ENCODE measurements at places on chromosomes 13 and 19.

- no peak for DNase-seq
These were observed 38.9 kb downstream of the TEX29 start for GRCh38 chr13:111359237-111359915.

DNA sequence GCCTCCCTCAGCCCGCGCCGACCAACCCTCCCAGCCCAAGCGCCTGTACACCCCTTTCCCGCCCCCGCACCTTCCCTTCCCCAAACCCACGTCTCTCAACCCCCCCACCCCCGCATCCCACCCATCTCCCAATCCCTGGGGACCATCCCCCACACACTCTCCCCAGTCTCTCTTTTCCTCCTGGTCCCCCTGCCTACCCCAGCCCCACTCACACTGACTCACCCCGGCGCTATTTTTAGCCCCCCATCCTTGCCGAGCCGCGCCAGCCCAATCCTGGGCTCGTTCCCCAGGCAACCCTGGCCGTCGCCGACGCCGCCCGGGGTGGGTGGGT is 11.7 kb downstream of the CIC start:
- no peak for DNase-seq

DNA sequence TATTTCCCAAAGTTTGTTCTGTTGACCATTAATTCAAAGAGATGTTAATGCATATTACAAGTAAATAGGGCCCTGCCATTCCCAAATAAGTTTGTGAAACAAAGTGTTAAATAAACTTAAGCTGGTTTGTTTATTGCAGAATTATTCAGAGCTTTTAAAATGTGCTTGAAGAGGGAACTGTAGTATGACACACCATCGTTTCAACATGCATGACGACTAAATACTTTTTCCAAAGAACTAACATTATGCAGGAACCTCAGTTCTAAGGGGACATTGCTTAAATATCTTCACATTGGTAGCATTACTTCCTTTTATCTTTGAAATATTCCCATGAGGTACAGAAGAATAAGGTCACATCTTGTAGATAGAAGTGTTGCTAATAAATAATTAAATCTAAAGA is 14.6 kb downstream of the LHFPL6 start:
- DNase-seq, result no peak

DNA sequence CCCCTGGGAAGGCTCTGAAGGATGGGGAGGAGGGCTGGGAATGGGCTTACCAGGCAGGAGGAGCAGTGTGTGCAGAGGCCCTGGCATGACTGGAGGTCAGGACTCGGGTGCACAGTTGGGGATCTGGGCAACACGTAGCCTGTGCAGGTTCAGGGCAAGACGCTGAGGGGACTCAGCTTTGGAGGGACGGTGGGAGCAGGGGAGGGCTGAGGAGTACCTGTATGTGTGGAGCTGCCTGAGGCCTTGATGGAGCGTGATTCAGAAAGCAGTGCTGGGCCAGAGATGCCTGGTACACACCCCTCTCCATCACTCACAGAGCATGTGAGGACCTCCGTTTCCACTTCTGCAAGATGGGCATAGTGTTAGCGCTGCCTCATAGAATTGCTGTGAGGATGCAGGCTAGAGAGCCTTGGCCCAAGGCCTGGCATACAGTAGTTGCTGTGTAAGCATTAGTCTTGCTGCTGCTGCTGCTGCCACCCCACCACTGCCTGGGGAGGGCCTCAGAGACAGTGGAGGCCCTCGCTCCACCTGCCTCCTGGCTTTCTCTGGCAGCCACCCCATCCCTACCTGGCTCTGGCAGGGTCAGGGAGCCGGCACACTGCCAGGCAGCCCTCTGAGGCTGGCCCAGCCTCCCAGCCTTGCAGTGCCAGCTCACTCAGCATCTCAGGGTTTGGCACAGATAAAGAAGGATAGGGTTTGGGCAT is 2.4 kb downstream of the PAK4 start:
- DNase-seq, result no peak

GRCh38 chr19:39681416-39681815 is 22.9 kb upstream of the LGALS14 start:
- no peak for DNase-seq

GRCh38 chr13:39563470-39563735 is 39.6 kb downstream of the LHFPL6 start:
- no peak for DNase-seq

- no peak for DNase-seq
These were observed 172.0 kb downstream of the TEX29 start for GRCh38 chr13:111492341-111492950.

DNA sequence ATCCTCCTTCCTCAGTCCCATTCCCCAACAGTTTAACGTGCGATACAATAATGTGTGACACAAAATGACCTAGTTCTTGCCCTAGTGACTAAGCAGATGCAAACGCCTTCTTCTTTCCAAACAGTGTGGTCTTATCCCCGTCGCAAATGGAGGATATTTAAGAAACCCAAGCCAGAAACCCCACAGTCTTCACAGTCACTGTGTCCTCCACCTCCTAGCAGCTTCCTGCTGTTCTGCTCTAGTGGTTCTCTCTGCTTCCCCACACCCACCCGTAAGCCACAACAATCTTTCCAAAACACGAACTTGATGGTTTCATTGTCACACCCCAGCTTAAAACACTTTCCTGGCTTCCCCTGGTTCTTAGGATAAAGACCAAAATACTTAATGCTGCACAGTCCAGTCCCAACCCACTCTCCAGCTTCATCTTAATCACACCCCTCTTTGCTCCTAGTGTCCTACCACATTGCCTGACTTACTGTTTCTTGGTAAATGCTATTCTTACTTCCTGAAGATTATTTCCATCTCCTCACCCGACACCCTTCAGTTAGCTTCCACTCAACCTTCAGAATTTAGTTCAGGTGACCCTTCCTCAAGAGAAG is 32.3 kb downstream of the ITM2B start:
- peak; percentile 52 for DNase-seq

- DNase-seq, result no peak
These were observed 320.6 kb downstream of the FOXO1 start for GRCh38 chr13:40345654-40346372.

GRCh38 chr13:112968380-112968909 is 569 bp upstream of the MCF2L start:
- peak; percentile 42 for DNase-seq

GRCh38 chr19:995051-995827 is 5.0 kb upstream of the GRIN3B start:
- no peak for DNase-seq

DNA sequence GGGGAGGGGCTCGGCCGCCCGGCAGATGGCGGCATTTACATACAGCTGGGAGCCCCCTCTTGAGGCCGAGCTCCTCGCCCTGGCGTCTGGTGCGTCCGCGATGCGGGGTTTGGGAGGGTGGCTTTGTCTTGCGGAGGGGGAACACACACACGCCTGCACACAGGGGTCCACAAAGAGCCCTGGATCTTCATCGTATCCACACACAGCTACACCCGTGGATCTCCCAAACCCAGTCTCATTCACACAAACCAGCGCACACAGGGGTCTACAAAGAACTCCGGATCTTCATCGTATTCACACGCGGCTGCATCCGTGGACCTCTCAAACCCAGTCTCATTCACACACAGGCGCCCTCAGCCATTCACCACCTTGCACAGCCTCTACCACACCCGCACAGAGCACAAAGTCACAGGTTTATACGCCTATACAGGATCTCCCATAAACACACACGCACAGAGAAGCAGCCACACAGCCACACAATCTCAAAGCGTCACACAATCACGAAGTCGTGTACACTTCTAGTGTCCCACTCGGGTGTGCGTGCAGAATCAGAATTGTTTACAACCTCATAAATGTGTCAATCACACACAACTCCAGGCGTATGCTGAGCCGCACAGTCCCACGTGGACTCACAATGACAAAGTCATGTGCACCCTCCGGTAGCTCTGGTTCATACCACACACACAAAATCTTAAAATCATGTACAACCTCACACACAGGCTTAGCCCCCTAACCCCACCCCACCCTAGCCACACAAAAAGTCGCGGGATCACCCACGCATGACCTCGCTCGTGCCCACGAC is 550 bp upstream of the DLL3 start:
- DNase-seq, result no peak

GRCh38 chr19:51702103-51702824 is 9.1 kb downstream of the SPACA6 start:
- DNase-seq, result no peak

GRCh38 chr19:46131485-46132143 is 7.1 kb upstream of the IGFL3 start:
- DNase-seq, result no peak

GRCh38 chr13:23922005-23922932 is 25.0 kb upstream of the C1QTNF9B start:
- DNase-seq, result no peak

- DNase-seq, result no peak
These were observed 68.1 kb downstream of the CHST8 start for GRCh38 chr19:33689868-33690267.

GRCh38 chr19:44891016-44891882 is at the start of gene TOMM40:
TOMM40 (plus strand) TSS chr19:44891254; CDS start chr19:44891416, 162 bp downstream.
- DNase-seq, result no peak

GRCh38 chr13:77554069-77554468 is 18.6 kb downstream of the SCEL start:
- no peak for DNase-seq

DNA sequence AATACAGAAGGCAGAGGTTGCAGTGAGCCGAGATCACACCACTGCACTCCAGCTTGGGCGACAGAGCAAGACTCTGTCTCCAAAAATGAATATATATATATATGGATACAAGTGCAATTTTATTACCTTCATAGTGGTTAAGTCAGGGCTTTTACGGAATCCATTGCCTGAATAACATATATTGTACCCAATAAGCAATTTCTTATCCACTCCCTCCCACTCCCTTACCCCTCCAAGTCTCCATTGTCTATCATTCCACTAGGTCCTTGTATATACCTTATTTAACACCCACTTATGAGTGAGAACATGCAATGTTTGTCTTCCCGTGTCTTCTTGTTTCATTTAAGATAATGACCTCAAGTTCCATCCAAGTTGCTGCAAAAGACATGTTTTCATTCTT is 48.3 kb upstream of the AKAP11 start:
- DNase-seq, result no peak

DNA sequence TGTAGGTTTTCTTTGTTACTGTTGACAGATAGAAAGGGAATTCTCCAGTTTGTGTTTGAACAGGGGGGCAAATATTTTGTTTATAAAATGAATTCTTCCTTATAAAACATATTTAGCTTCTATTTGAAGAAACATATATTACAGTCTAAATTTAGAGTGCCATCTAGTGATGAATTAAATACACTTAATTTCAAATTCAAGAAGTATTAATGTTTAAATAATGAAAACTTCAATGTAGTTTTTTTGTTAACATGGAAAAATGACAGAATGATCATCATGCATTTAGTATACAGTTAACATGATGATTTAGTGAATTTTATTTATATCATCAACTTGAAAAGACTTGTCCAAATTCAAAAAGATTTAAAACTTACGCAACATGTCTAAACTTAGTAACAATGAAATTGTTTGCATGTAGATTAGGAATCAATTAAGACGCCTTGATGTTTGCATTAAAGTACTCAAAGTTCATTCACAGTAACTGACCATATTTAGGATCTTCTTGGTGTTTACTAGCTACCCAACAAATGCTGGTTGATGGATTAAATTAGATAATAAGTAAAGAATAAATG is 765.9 kb upstream of the SLITRK1 start:
- no peak for DNase-seq

DNA sequence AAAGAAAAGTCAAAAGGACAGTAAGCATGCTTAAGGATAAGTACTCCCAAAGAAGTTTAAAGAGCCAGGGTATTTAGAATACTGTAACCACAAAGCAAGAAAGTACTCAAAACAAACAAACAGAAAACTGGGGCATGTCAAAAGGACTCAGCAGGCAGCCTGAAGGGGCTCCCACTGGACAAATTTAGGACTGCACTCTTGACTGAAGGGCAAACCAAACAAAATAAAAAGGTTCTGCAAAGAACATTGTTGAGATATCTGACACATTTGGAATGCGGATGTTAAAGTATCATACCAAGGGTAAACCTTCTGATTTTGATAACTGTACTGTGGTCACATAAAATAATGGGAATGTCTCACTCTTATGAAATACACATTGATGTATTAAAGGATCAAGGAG is 157.4 kb downstream of the TNFSF13B start:
- DNase-seq, result no peak

DNA sequence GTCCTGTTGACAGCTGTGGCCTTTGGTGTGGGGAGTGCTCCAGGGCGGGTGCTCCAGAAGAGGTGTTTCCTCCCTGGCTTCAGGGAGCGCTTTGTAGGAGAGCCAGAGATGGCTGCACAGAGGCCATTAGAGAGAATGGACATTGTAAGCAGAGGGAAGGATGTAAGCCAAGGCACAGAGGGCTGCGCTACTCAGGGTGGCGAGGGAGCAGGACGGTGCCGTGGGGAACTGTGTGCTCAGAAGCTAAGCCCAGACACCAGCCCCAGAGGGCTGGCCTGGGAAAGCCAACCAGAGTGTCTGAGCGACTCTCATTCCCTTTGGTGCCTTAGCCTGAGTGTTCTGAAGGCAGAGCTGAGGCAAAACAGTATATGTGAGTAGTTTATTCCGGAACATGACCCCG is 92.2 kb downstream of the TSHZ3 start:
- DNase-seq, result no peak

DNA sequence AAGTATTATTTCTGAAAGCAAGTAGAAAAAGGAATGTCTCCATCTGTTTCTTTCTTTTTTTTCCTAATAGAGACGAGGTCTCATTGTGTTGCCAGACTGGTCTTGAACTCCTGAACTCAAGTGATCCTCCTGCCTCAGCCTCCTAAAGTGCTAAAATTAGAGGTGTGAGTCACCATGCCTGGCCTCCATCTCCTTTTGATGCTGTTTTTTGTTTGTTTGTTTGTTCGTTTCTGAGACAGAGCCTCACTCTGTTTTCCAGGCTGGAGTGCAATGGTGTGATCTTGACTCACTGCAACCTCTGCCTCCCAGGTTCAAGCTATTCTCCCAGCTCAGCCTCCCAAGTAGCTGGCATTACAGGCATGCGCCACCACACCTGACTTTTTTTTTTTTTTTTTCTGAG is 14.5 kb upstream of the ABCC4 start:
- no peak for DNase-seq

- DNase-seq, result no peak
These were observed 283.1 kb downstream of the TDRD3 start for GRCh38 chr13:60679928-60680694.

DNA sequence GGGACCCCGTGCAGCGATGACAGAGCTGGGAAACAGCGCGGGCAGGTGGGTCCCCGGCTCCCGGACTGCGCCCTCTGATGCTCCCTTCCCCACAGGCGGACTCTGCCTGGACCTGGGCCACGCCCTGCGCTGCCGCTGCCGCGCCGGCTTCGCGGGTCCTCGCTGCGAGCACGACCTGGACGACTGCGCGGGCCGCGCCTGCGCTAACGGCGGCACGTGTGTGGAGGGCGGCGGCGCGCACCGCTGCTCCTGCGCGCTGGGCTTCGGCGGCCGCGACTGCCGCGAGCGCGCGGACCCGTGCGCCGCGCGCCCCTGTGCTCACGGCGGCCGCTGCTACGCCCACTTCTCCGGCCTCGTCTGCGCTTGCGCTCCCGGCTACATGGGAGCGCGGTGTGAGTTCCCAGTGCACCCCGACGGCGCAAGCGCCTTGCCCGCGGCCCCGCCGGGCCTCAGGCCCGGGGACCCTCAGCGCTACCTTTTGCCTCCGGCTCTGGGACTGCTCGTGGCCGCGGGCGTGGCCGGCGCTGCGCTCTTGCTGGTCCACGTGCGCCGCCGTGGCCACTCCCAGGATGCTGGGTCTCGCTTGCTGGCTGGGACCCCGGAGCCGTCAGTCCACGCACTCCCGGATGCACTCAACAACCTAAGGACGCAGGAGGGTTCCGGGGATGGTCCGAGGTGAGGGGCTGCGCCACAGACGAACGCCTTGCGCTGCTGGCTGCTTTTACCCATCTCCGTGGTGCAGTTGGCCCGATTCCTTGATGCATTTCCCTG is 7.8 kb upstream of the SELENOV start:
- peak; percentile 55 for DNase-seq
